Mesenteric fat pad (tissue), 1 donor: ENCODE measurements at places on chromosomes 7 and 10. TPM values are rescaled to one million over a fixed set of nuclear protein-coding genes. Genes with fewer than 3 reads are reported as not detected.
A peak's percentile ranks its signal among the peaks of the same experiment; 100 is the strongest.

MAGI2 gene
- 9.7 TPM for total RNA-seq

LRGUK gene
- total RNA-seq, result 0.87 TPM

GRCh38 chr7:66920769-66921395 is at the start of gene TMEM248:
Gene TMEM248, plus strand, starts transcription at chr7:66921225. Its CDS starts 20,641 bp downstream, at chr7:66941866.
- peak; percentile 96 for DNase-seq

GRCh38 chr7:120829487-120829886 is 28.5 kb downstream of the TSPAN12 start:
- no peak for DNase-seq

DNA sequence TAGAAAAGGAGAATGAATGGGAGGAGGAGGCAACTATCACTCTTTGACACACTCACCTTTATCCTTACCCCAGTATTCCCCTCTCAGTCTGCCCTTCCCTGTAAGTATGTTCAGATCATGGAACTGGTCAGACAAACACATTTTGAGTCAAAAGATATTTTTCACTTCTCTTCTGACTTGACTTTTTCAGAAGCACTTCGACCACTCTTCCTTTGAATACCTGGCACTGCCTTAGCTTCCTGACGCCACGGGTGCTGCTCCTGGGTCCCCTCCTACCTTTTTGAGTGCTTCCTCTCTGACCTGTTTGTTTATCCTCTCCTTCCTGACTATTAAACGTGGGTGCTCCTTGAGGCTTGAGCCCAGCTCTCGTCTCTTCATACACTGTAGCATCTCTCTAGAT is 19.8 kb upstream of the C10orf67 start:
- no peak for DNase-seq

DNA sequence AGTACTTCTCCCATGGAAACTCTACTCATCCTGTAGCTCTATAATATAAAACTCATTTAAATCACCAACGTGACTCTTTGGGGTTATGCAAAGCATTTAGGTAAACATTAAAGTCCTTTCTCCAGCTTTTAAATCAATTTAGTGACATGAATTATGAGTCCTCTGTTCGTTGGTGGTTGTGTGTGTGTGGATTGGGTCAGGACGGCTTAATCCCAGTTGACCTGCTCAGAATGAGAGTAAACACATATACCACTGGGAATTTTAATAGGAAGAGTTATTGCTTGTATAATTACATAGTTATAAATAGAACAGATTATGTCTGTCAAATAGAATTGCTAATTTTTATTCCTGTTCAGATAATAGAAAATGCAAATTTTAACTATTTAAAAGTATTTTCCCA is 30.7 kb upstream of the ADCY1 start:
- DNase-seq, result no peak

MBL2 gene
- total RNA-seq, result not detected

- DNase-seq, result no peak
These were observed 18.7 kb upstream of the ITGA8 start for GRCh38 chr10:15738270-15738925.
